Cerebellar nuclear complex (tissue), 1 donor: ENCODE measurements at places on chromosomes 5 and 9.

GRCh38 chr9:28868228-28868990, 1295.1 kb upstream of the C9orf72 start:
- DNase-seq, result no peak

DNA sequence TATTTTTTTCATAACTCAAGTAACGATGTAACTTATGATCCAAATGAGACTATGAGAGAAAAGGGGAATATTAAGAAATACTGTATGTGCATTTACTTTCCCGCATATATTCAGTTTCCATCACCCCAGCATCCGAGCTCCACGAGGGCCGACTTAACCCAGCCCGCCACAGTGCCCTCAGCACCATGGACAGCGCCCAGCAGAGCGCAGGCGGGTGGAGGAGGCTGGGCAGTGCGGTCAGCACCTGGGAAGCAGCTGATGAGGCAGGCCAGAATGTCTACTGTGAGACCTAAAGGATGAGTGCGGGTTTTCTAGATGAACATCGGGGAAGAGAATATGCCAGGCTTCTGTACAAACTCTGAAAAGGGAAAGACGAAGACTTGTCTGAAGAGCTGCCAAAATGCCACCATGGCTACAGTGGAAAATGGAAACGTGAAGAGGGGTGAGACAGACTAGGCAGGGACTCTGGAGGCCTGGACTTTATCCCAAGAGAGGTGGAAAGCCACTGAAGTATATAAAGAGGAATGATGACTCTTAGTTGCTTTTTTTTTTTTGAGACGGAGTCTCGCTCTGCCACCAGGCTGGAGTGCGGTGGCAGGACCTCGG, 34.5 kb upstream of the MED27 start:
- no peak for DNase-seq

- no peak for DNase-seq
Measured at GRCh38 chr9:118088090-118088489, 383.9 kb downstream of the TLR4 start.

DNA sequence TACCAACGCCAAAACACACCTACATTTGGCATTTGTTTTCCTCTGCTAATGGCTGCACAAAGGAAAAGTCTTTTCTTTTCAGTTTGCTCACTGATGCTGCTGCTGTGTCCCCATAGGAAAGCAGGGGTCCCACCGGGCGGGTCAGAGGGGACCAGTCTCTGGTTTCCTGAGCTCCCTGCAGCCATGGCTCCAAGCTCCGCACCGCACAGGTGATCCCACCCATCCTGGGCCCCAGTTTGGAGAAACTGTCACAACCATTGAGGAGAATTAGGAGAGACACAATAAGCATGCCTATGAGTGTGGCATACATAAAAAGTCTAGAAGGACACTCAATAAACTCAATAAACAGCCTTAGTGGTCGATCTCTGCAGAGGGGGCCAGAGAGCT, 19.9 kb downstream of the MED10 start:
- DNase-seq, result no peak

DNA sequence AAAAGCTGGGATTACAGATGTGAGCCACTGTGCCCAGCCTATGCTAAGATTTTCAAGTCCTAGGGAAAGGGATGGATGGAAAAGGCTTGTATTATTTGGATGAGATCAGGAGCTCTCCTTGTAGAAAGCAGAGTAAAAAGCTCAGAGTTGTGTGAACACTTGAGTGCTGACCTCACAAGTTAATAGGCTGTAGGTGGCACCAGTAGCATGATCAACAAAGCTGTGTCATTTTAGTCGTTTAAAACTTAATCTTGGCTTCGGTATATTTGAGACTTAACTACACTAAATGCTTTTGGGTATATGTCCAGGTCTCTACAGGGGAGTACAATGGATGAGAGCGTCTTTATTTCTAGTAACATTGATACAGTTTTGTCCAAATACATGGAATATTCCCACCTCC, 264.2 kb downstream of the TMEM38B start:
- no peak for DNase-seq

GRCh38 chr9:109574061-109574882, 76.2 kb upstream of the PTPN3 start:
- no peak for DNase-seq

GRCh38 chr5:116629168-116629567, 54.5 kb upstream of the SEMA6A start:
- DNase-seq, result no peak

DNA sequence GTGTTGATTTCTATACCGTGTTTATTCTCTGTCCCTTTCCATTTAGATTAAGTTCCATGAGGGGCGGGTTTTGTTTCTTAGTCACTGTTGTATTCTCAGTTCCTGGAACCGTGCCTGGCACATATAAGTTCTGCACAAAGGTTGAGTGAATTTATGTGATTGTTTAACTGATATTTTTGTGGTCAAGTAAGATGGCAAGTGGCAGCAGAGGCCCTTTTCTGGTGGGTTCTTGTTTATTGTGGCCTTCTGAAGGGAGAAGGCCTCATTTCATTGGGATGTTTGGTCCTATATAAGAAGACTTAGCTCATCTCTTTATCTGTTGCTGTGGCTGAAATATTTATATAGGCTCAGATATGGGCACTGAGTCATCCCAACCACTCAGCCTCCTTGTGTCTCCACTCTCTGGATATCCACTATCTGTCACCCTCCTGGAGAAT, 262.5 kb downstream of the PSAT1 start:
- DNase-seq, result no peak

GRCh38 chr5:88687373-88687911, 195.5 kb downstream of the MEF2C start:
- DNase-seq, result no peak

- DNase-seq, result no peak
Measured at GRCh38 chr9:93090091-93090655, 5.8 kb upstream of the CARD19 start.

DNA sequence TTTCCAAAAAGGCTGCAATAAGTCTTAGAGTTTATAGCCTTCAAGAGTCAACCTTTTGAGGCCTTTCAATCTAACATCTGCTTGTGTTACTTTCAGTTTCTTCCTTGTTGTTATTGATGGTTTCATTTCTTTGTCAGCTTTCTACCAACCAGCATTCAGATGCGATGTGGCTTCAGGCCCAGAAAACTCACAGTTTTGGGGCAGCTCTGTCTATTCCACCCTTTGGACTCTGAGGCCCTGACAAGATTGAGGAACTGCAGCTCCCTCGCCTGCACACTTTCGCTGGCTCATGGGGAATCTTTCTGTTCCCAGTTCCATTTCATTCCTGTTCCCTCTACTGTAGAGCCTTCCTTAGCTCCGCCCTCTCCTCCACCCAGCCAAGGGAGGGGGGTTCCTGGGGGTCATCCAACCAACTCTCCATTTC, 13.3 kb upstream of the WHRN start:
- DNase-seq, result no peak

- no peak for DNase-seq
Measured at GRCh38 chr5:42526179-42526578, 102.9 kb downstream of the GHR start.

- DNase-seq, result no peak
Measured at GRCh38 chr9:110059461-110059860, 148.5 kb downstream of the C9orf152 start.

DNA sequence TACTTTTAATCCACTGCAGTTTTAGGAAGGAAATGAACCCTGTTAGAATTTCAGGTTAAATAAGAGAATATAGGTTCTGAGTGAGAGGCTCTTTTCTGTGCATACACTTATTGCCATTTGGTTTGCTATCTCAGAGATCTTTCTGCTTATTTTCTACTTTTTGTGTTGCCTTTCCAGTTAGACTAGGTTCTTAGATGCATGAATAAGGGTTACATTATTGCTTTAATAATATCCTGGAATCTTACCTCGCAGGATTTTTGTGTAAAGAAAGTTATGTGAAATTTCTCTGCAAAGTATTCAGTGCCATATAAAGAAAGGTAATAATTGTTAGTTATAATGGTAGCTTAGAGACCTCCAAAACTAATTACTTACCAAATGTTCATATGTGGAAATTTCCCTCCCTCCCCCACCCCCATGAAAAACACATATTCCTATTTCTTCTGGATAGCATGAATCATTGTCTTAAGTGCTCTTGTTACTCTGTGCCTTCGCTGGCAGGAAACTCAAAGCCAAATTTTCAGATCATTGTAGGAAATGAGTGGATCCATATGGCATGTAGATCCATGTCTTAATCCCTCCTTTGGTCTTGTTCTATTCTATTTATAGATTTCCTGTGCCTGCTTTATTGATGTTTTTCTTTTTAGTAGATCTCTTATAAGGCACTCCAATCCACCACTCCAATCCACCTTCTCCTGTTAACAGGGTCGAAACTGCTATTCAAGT, 2.7 kb upstream of the APBA1 start:
- DNase-seq, result no peak

DNA sequence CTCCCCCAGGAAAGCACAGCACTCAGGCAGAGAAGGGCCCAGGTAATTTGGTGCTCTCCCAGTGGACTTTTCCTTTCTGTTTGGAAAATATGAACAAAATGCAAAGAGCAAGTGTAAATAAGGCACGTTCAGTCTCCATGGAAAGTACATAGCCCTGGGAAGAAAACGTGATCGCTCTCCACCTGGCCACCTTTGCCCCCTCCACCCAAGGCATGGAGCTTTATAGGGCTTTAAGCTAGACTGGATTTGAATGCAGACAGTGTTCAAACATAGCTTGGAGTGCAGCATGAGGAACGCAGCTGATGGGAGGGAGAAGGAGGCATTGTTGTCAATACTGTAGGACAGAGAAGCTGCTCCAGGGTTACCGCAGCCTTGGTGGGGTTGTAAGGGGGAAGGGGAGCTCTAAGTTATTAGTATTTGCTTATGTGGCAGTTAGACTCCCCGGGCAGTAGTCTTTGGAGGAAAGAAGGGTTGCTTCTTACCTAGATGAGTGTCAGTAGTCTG, 500.2 kb downstream of the SPOCK1 start:
- DNase-seq, result no peak

- DNase-seq, result no peak
Measured at GRCh38 chr9:73215249-73215648, 63.6 kb downstream of the ANXA1 start.
